ENCODE measurements at places on chromosomes 3 and 15.
A peak's percentile ranks its signal among the peaks of the same experiment; 100 is the strongest.

GRCh38 chr3:184308744-184309143 lies 5.7 kb upstream of the EIF4G1 start:
- no peak for DNase-seq

GRCh38 chr15:70242951-70243685 lies 145.4 kb upstream of the TLE3 start:
- DNase-seq = no peak

GRCh38 chr3:103992469-103992868 lies 1374.2 kb upstream of the ALCAM start:
- DNase-seq = peak; percentile 12

GRCh38 chr15:69285834-69286233 lies 12.9 kb upstream of the PAQR5 start:
- no peak for DNase-seq

GRCh38 chr3:44125882-44126281 lies 115.8 kb upstream of the TOPAZ1 start:
- DNase-seq = no peak

- no peak for DNase-seq
Observed at GRCh38 chr3:169623971-169624370, 39.5 kb downstream of the MECOM start.

DNA sequence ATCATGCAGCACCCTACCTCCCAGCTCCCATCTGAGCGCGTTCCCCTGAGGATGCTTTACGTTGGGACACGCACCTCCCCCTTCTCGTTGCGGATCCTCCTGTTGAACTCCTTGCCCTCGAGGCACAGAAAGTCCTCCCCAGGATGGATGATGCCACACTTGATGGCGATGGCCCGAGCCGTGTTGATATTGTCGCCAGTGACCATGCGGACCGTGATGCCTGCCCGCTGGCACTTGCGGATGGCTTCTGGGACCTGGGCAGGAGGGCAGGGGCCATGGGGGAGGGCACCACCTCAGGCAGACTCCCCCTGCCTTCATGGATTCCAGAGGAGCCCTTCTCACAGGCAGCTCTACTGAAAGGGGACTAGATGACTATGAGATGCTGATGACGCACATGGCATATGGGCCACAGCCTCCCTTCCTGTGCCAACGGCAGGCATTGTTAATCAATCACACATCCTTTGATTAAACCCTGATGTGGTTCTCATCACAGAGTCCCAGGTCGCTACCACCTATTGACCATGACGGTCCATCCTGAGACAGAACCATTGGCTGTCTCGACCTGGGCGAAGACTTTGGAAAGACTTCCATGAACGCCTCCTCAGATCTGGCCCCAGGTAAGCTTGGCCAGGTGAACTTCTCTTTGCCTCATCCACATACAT lies 29.5 kb upstream of the SEC13 start:
- no peak for DNase-seq
